ENCODE measurements at places on chromosomes 11 and 22. TPM values are rescaled to one million over a fixed set of nuclear protein-coding genes. Genes with fewer than 3 reads are reported as not detected.
A peak's percentile ranks its signal among the peaks of the same experiment; 100 is the strongest.

DNA sequence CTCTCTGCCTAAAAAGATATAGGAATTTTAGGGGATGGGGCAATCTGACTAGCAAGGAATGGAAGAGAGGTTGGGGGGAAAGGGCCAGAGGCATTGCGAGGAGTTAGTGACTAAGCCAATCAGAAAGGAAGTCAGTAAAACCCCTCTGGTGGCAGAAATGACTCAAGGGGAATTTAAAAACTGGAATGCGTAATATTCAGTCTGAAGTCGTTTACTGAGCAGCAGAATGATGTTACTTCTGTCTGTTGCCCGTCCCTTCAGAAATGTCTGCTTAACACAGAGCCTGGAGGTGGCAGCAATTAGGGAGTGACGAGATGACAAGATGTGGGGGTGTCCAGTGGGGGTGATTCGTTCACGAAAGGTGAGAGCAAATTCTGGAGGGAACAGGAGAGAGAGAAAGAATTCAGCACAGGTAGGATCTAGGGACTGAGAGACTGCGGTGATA is 107.7 kb upstream of the CLMP start:
- DNase-seq, result no peak

- no peak for DNase-seq
Measured at GRCh38 chr11:7851391-7851790, 54.6 kb upstream of the OR5P2 start.

DNA sequence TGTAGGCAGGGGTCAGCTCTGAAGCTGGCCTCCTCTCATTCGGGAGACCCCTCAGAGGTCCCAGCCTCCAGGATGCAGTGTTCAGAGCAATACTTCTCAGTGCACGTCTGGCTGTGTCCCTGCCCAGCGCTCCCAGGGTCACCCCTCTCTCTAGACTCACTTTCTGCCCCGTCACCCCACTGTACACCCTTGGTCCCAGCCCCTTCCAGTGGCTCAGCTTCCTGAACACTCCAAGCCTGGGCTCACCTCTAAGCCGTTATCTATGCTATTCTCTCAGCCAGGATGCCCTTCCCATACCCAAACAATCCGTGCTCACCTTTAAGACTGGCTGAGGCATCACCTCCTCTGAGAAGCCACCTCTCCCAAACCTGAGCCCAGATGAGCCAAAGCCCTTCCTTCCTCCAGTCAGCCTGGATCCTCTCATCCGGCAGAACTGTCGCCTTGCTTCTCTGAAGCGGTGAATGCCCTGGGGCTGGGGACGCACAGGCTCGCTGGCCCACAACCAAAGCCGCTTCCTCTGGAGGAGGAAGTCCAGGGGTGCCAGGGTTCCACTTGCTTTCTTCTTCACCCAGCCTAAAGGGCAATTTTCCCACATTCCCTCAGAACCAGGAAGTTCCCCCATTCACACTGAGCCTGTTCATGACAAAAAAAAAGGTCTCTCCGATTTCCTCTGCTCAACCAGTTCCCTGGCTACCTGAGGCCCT is 13.7 kb upstream of the CDKN1C start:
- no peak for DNase-seq

- DNase-seq, result no peak
Measured at GRCh38 chr11:10655227-10655626, 38.3 kb downstream of the IRAG1 start.

DNA sequence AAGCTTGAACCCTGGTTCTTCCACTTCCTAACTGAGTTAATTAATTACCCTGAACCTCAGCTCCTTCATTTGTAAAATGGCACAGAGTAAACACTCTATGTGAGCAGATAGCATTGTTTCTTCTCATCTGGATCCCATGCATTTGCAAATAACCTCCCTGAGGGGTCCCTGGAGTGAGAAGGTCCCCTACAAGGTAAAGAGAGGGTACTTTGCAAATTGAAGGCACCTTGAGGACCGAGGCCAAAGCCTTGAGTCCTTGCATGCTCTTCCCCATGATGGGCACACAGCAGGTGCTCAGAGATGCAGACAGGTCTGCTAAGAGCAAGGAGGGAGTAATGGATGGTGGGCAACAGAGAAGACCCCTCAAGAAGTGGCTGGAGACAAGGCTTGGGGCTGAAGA is 33.2 kb downstream of the OTOG start:
- no peak for DNase-seq

DNA sequence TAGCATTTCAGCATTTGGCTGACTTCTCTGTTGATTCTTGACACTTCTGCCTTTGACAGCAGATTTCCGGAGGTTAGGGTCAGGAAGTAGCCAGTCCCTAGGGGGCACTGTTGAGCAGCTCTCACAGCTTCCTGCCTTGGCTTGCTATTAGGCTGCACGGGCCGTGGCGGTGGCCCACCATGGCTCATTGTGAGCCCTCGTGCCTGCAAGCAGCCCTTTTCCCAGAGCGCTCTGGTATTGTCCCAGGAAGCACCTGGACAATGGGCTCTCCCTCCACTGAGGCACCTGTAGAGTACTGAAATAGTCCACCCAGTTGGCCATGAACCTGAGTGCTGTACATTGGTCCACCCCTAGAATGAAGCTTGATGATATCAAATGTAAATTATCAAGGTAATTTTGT is 100.2 kb upstream of the GAL start:
- DNase-seq, result peak; percentile 46

DNA sequence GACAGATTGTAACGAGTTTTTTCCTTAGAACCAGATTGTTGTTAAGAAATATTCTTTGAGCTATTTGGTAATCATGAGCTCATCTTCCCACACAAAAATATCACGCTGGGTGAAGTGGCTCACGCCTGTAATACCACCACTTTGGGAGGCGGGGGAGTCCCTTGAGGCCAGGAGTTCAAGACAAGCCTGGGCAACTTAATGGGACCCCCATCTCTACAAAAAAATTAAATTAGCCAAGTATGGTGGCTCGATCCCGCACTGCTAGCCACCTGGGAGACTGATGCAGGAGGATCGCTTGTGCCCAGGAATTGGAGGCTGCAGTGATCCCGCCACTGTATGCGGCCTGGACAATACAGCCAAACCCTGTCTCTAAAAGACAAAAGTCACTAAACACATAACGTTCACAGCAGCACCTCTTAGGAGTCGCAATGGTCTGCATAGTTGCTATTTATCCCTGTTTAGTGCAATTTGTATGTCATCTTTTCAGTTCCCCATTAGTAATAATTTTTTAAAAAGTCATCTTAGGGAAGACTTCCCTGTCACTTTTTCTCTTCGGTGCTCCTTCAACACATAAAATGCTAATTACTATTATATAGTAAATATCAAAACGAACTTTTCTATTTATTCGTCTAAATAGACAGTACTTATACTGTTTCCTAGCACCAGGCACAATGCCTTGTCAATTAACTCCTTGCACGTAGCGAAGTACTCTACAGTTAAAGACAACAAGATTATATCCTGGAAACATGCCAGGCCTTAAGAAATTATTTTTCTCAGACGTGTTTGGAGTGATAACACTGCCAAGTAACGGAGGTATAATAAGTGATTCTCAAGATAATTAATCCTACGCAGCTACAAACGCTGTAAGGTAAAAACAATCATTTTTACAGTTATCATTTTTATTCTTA is 1.1 kb downstream of the ST13 start:
- DNase-seq, result no peak

DNA sequence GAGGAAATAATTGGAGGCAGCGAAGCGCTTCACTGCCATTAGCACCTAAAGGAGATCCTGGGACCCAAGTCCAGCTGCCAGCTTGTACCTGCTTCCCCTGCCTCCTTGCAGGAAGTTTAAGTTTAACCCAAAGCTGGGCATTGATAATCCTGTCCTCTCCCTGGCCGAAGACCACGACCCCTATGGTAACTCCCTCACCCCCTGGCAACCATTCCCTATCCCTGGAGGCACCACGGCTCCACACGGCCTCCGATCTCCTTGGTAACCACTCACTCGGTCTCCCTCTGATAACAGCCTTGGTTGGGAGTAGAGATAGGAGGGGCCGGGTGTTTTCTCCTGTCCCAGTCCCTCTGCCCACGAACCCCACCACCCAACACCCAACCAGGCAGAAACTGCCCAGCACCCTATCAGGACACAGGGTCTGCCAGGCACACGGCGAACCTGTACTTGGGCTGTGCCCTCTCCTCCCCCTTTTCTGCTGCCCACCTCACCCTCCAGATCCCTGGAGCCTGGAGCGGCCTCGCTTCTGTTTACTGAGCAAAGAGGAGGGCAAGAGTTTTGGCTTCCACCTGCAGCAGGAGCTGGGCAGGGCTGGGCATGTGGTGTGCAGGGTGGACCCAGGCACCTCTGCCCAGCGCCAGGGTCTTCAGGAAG is 833 bp downstream of the NHERF4 start:
- DNase-seq, result no peak

- no peak for DNase-seq
Measured at GRCh38 chr11:42319921-42320320, 860.5 kb upstream of the LRRC4C start.

- no peak for DNase-seq
Measured at GRCh38 chr11:114172055-114172861, 112.7 kb downstream of the ZBTB16 start.

DNA sequence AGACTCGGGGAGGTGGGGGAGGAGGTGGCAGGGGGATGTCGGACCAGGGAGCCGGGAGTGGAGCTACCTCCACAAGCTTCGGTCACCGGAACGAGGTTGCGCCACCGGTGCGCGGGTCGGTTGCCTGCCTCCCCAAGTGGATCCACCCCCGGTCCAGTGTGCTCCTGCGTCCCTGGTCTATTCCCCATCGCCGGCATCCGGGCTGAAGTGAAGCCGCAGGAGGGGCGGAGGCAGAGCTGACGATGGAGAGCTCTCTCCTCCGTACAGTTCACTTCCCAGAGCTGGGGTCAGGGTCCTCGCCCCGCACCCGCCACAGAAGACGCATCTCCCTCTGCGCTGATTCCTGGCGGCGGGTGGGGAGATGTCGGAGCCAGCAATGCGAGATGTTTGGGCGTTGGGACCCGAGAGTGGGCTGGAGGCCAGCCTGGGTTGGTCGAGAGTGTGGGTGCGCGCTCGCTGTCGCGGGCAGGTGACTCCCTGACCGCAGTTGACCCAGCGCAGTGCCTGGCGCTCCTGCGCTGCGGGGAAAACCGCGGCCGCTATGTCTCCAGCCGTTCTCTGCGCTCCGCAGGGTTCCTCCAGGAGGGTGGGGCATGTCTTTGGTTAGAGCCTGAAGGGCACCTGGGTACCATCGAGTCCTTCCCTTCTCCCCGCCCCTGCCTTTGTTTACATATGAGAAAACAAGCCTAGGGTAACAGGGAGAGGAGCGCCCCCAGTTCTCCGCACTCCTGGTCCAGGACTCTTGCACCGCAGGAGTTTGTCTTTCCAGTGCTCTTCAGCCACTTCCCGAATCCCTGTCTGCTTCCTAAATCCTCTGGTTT is 1.7 kb downstream of the C11orf96 start:
- DNase-seq, result no peak

GRCh38 chr11:2576549-2576948 is 123.2 kb downstream of the KCNQ1OT1 start:
- no peak for DNase-seq

- DNase-seq, result no peak
Measured at GRCh38 chr11:69493931-69494821, 12.7 kb downstream of the LINC01488 start.

HOATZ gene
- total RNA-seq, result not detected

NPAS4 gene
- total RNA-seq, result not detected

ZDHHC24 gene
- 27.2 TPM for total RNA-seq

APOL3 gene
- total RNA-seq, result 229 TPM

BTBD18 gene
- total RNA-seq, result not detected

FSHB gene
- not detected for total RNA-seq
